ELR (cell line): ENCODE measurements at places on chromosomes 6 and 20.

DNA sequence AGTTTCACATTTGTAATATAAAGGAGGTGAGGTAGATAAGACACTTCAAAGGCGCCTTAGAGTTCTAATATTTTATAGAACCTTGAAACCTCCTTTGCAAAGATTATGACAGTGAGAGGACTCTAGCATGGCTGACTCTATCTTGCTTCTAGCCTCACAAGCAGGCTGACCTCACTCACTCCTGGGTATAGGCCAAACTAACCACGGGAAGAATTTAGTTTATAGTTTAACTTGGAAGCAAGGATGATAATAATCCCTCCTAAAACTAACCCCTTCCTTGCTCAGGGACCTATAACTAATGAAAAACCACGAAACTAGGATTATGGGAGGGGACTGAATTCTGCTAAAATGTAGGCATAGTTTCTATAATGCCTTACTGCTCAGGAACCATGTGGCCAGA, 84.3 kb downstream of the FILIP1 start:
- DNase-seq: peak; percentile 52

DNA sequence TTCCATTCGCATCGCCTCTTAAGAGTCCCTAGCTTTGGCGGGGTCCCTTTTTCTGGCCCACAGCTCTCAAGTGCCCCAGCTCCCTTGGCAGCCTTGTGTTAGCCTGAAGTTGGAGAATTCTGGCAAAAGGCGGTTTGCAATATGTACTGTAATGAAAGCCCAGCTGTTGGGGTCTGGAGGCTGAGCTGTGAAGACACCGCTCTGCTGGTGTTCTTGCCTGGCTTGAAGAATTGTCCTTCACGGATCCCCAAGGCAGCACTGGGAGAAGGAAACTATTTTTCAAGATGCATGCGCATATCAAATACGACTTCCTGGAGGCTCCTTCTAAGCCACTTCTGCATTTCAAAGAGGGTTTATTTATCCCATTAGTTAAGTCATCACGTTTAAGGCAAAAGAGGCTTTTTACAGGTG, 21.4 kb upstream of the CITED2 start:
- DNase-seq: no peak

GRCh38 chr6:336159-337114, 44.1 kb downstream of the DUSP22 start:
- DNase-seq: no peak

DNA sequence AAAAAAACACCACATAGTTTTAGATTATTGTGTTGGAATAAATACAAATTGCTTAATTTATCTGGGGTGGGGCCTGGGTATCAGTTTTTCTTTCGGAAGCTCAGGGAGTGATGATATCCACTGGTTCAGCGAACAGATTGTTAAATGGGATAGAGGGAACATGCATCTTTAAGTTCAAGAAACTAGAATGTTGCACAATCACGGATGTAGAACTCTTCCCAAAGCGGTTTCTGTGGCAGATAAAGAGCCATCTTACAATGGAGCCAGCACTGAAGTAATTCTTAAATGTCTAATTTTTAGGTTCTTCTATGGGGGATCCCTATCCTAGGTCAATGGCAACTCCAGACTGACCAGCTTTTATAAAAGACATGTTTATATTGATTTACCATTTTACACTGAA, 9.7 kb upstream of the RMND1 start:
- DNase-seq: no peak

- no peak for DNase-seq
These were observed 621.9 kb upstream of the CITED2 start for GRCh38 chr6:139996253-139996834.

- no peak for DNase-seq
These were observed 1.1 kb downstream of the VGLL2 start for GRCh38 chr6:117266257-117267053.

- no peak for DNase-seq
These were observed 143.5 kb upstream of the AFDN start for GRCh38 chr6:167683028-167683862.

DNA sequence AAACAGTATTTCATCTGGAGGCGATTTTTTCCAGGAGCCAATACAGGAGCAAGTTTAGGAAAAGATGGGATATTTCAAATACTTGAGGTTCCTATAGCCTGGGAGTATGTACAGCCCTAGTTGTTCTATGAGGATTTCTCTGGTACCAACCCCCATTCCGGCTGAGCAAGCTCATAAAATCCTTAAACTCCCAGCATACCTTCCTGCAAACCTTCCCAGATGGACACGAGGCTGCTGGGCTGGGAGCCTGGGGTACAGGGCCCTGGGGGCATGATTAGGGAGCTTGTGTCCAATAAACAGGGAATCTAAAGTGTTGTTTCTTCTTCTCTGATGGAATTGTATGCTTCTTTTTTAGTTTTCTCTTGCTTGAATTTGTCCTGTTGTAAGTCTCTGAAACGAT, 1.5 kb downstream of the PRRC2A start:
- DNase-seq: no peak

DNA sequence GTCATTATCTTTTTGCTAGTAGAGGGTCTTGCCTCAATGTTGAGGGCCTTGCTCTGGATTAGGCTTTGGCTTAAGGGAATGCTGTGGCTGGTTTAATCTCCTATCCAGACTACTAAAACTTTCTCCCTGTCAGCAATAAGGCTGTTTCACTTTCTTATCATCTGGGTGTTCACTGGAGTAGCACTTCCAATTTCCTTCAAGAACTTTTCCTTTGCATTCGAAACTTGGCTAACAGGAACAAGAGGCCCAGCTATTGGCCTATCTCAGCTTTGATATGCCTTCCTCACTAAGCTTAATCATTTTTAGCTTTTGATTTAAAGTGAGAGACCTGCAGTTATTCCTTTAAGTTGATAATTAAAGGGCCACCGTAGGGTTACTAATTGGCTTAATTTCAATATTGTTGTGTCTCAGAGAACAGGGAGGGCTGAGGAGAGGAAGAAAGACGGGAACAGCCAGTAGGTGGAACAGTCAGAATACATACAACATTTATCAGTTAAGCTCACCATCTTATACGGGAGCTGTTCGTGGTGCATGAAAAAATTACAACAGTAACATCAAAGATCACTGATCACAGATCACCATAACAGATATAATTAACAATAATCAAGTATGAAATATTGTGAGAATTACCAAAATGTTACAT, 186.7 kb downstream of the PTPRK start:
- no peak for DNase-seq

GRCh38 chr6:3190056-3190455, 32.7 kb upstream of the TUBB2A start:
- DNase-seq: no peak

- no peak for DNase-seq
These were observed 399.8 kb upstream of the MAN1A1 start for GRCh38 chr6:119749335-119749734.

DNA sequence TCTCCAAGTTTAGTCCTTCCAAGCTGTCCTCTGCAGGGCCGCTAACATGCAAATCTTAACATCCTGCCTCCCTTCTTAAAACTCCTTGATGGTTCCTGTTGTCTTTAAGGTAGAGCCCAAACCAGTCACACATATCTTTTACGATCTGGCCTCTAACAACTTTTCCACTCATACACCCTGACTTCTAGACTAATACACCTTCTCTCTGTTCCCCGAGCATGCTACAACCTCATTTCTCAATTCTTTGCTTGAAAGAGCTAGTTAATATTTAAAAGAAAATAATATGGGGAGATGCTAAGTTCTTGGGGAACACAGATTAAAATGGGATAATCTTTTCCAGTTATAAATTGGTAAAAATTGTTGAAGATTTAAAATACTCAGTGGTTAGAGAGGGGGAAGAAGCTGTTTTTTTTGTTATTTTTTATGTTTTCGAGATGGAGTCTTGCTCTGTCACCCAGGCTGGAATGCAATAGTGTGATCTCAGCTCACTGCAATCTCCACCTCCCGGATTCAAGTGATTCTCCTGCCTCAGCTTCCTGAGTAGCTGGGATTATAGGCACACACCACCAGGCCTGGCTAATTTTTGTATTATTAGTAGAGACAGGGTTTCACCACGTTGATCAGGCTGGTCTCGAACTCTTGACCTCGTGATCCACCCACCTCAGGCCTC, 250.7 kb downstream of the MAFB start:
- DNase-seq: no peak

- DNase-seq: no peak
These were observed 248.6 kb downstream of the ALDH8A1 start for GRCh38 chr6:134701301-134701700.

GRCh38 chr20:21433329-21433890, 36.1 kb upstream of the NKX2-4 start:
- peak; percentile 79 for DNase-seq

GRCh38 chr6:2157441-2158127, 87.8 kb downstream of the GMDS start:
- peak; percentile 50 for DNase-seq

GRCh38 chr6:125868678-125869395, 78.1 kb downstream of the NCOA7 start:
- no peak for DNase-seq

GRCh38 chr6:130851026-130851425, 23.8 kb downstream of the SMLR1 start:
- DNase-seq: no peak

GRCh38 chr6:108660251-108660650, 99.5 kb downstream of the FOXO3 start:
- DNase-seq: no peak

DNA sequence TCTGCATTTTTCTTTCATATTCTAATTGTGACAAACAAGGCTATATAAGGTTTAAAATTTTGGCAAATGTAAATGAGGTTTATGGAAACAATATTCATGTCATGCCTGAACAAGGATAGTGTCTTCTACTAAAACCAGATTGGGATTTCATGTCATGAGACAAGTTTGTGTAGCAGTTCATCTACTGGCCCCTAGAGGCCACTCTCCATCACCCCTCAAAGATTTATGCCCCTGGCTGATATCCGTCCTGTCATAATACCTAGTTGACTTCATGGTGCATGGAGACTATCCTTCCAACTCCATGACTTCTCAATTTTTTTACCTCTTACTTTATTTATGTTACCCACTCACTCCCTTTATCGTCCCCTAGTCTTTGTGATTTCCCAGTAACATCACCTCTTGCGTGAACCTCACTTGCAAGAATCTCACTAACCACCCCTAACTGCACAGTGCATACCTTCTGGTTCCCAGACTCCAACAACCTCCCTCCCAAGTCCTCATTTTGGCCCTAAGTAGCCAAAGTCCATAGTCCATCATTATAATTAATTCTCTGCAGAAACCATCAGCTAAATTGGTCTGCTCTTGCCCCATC, 179.8 kb downstream of the TASP1 start:
- DNase-seq: peak; percentile 54

GRCh38 chr6:66522864-66523263, 815.8 kb upstream of the EYS start:
- DNase-seq: no peak

DNA sequence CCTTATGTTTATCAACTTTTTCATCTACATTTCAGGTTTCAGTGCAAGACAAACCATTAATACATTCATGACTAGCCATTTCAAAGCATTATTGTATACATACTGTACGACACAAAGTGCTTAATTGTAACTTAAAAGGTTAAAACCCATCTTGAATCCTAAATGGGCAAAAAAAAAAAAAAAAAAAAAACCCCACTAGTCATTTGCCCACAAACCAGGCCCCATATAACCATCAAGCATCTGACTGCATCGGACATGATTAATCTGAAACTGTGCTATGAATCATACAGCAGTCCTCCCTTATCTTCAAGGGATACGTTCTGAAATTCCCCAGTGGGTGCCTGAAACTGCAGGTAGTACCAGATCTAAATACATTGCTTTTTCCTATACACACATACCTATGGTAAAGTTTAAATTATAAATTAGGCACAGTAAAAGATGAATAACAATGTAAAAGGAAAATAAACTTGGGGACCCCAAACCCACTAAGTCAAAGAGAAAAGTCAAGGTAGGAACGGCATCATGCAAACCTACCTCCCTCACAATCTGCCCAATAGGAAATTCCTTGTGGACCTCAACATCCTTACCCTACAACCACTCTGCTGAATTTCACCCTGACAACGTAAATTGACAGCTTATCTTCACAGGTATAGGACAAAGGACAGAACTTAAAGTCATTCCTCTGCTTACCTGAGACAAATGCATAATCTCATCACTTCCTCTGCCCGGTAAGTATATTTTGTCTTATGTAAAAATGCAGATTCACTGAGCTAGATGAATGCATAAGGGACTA, 14.3 kb downstream of the B4GALT5 start:
- DNase-seq: peak; percentile 95

DNA sequence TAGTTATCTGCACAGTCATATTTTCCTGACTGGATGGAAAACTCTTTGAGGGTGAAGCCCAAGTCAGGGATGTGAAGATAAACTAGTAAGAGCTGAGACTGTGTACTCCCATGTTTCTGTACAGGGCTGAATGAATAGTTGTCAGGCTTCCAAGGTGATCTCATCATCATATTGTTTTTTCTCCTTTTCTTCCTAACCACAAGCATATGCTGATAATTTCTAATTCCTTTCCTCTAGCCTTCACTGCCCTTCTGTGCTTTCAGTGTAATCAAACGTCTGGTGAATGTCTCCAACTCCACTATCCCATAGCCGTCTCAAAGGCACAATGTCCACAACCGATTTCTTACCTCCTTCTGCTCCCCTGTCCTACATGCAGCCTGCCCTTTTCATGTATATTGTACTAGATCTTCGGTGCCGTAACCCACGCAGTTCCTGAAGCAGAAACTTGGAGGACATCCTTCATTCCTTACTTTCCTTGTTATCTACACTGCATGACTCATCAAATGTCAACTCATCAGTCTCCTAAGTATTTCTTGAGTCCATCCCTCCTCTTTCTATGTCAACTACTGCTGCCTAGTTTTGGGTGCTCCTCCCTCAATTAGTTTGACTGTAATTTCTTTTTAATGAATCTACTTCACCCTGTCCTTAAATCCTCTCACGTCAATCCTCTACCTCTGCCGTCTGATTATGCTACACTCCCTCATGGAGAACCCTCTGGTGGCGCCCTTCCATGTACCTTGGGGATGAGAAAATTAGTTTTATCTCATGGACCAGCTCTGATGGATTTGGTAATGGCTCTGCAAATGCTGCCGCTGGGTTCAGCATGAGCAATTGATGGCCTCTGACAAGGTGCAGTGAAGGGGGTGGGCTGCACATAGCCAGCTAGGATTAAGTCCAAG, 21.9 kb downstream of the NCOA7 start:
- peak; percentile 84 for DNase-seq

- DNase-seq: no peak
These were observed 18.0 kb upstream of the DSE start for GRCh38 chr6:116352515-116353471.

DNA sequence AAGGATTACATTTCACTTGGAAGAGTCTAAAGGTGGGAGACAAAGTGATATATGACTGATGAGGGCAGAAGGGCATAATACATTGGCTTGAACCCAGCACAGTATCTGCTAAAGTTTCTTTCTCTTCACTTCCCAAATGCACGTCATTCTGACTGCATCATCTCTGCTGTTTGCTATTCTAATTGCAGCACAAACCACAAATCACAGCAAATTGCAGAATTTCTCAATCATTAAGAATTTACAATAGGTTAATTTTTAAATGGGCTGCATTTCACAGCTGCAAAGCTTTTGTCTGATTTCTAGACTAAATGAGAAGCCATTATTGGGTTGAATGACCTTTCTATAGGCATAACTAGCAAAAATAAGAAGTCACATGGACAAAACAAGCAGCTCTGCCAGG, 337.0 kb downstream of the RNGTT start:
- no peak for DNase-seq

- no peak for DNase-seq
These were observed 86.7 kb downstream of the SRC start for GRCh38 chr20:37432606-37433005.
